ENCODE measurements at places on chromosomes 1 and 21.

DNA sequence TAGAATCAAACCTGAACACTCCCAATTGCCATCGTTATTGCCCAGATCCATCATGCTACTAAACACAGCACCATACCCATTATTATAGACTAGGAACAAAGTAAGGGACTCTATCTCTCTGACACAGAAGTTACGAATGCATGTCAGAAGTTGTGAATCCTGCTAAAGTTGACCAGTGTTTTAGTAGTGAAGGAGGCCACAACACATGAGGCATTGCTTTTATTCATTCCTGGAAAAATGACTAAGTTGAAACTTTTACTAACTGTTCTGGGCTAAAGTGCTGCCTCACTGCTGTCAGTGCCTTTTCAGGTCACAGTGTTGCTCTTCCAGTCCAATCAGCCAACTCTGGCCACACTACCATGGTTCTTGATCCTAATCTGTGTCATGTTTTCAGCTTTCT lies 911.1 kb downstream of the TTLL7 start:
- no peaks in the 10 kb centered on the region for H3K4me1 ChIP-seq
- no peaks in the 10 kb centered on the region for H3K36me3 ChIP-seq
- H3K27me3 ChIP-seq = no peaks in the 10 kb centered on the region
- no peak overlapping the region for H3K27ac ChIP-seq
- no peak for DNase-seq
- no peak overlapping the region for H3K4me3 ChIP-seq

DNA sequence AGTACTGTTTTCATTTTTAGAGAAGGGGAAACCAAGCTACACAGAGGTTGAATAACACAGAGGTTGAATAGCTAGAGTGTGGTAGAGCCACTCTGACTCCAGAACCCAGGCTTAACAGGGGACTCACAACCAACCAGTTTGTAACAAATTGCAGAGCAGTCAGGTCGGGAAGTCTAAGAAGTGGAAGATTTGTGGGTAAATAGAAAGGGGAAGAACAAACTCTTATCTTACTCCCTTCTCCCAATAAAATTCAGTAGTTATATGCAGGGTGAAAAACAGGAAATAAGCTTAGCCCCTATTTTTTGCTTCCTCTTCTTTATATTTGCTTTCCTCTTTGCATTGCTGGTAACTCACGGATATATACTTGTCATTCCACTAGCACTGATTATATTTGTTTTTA lies 23.2 kb downstream of the CDC42 start:
- H3K4me1 ChIP-seq = peaks cover 7% of the 10 kb centered on the region
- H3K27me3 ChIP-seq = no peaks in the 10 kb centered on the region
- no peak overlapping the region for H3K4me3 ChIP-seq
- no peak for DNase-seq

- H3K27me3 ChIP-seq = no peaks in the 10 kb centered on the region
- no peaks in the 10 kb centered on the region for H3K36me3 ChIP-seq
- no peak for DNase-seq
These were observed 41.6 kb upstream of the EDN2 start for GRCh38 chr1:41525891-41526587.

DNA sequence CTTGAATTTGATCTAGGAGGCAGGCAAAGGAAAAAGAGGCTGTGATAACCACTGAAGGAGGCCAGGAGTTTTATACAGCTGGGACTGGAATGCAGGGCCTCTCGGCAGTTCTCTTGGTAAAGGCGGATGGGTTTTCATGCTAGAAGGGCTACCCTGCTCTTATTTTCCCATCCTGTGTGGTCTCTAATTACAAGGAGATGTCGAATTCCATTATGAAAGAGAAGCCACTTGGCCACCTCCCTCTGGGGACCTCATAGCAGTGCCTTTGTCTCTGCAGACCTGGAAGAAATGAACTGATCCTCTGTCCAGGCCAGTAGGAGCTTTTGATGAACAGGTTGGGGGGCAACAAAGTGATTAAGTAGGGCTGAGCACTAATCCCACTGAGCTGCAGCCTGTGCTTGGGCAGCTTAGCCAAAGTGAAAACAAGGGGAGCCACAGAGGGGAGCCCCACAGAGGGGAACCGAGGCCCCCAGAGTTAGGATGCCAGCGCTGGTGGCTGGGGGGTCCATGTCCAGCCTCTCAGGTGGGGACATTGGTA lies 42.2 kb upstream of the BCAR3 start:
- no peaks in the 10 kb centered on the region for H3K27me3 ChIP-seq
- H3K27ac ChIP-seq = no peak overlapping the region
- no peaks in the 10 kb centered on the region for H3K36me3 ChIP-seq
- no peak for DNase-seq
- no peaks in the 10 kb centered on the region for H3K4me1 ChIP-seq

GRCh38 chr1:184629266-184629665 lies 125.4 kb downstream of the EDEM3 start:
- no peaks in the 10 kb centered on the region for H3K36me3 ChIP-seq
- no peak for DNase-seq
- H3K27me3 ChIP-seq = peaks cover 1% of the 10 kb centered on the region
- no peak overlapping the region for H3K4me3 ChIP-seq
- H3K4me1 ChIP-seq = no peaks in the 10 kb centered on the region

DNA sequence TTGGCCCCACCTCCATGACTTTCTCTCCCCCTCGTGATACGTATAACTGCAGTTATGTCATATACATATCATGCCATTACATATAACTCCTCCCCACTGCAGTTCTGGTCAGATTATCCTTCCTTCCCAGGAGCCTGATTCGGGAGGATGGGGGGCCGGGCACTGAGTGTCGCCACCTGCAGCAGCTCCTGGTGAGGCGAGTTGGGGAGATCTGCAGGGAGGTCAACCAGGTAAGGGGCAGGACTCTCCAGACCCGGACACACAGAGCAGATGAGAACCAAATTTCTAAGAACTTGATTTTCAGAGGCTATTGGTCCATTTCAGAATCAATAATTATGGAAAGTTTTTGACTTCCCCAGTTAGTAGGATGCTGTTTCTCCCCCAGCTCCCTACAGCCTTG lies 19.5 kb downstream of the HYI start:
- no peaks in the 10 kb centered on the region for H3K4me1 ChIP-seq
- no peak overlapping the region for H3K4me3 ChIP-seq
- H3K27ac ChIP-seq = no peak overlapping the region
- H3K36me3 ChIP-seq = no peaks in the 10 kb centered on the region
- DNase-seq = no peak
- no peaks in the 10 kb centered on the region for H3K27me3 ChIP-seq

GRCh38 chr1:228287541-228288425 lies 79.9 kb downstream of the OBSCN start:
- no peak overlapping the region for H3K27ac ChIP-seq
- DNase-seq = no peak
- no peak overlapping the region for H3K4me3 ChIP-seq
- no peaks in the 10 kb centered on the region for H3K36me3 ChIP-seq
- H3K27me3 ChIP-seq = no peaks in the 10 kb centered on the region

- no peak overlapping the region for H3K4me3 ChIP-seq
- H3K27ac ChIP-seq = no peak overlapping the region
- peaks cover 11% of the 10 kb centered on the region for H3K4me1 ChIP-seq
These were observed 3.2 kb upstream of the TAL1 start for GRCh38 chr1:47235241-47235681.

DNA sequence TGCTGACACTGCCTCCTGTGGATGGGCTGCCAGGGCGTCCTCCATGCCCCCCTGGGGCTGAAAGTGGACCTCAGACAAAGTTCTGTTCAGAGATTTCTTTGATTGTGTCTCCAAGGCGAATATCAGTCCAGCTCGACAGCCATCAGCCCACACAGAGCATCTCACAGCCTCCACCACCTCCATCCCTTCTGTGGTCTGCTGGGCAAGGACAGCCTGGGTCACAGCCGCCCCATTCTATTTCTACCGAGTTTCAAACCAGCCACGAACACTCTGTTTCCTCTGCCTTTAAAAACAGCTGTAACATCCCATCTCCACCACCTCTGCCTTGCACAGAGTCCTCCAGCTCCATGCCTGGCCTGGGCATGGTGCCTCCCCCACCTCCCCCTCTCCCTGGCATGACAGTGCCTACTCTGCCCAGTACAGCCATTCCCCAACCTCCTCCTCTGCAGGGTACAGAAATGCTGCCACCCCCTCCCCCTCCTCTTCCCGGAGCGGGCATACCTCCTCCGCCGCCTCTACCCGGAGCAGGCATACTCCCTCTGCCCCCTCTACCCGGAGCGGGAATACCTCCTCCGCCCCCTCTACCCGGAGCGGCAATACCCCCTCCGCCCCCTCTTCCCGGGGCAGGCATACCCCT lies 115.5 kb downstream of the FMN2 start:
- no peaks in the 10 kb centered on the region for H3K36me3 ChIP-seq
- DNase-seq = no peak
- no peaks in the 10 kb centered on the region for H3K27me3 ChIP-seq
- H3K27ac ChIP-seq = no peak overlapping the region
- H3K4me3 ChIP-seq = no peak overlapping the region

DNA sequence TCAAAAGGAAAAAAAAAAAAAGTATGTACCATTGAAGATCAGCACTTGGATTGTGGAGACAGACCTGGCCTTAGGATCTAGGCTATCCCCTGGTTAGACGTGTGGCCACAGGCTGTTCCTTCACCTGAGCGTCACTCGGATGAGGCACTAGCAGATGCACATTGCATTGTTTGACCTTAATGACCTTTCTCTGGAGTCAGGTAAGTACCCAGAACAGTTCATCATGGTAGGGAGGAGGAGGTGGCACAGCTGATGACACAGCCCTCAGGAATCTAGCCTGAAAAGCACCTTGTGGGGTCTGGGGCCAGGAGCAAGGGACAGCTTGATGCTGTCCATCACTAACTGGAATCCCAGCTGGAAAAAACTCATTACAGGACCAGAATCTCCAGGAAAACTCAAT lies 21.2 kb downstream of the NECAP2 start:
- no peaks in the 10 kb centered on the region for H3K36me3 ChIP-seq
- no peaks in the 10 kb centered on the region for H3K4me1 ChIP-seq
- DNase-seq = no peak
- no peaks in the 10 kb centered on the region for H3K27me3 ChIP-seq
- H3K27ac ChIP-seq = no peak overlapping the region

GRCh38 chr1:222096883-222097282 lies 355.0 kb upstream of the DUSP10 start:
- no peaks in the 10 kb centered on the region for H3K27me3 ChIP-seq
- no peak overlapping the region for H3K4me3 ChIP-seq
- no peaks in the 10 kb centered on the region for H3K4me1 ChIP-seq
- H3K27ac ChIP-seq = no peak overlapping the region
- DNase-seq = no peak
